ENCODE measurements at places on chromosomes 12 and 14.

- no peak for DNase-seq
These were observed 8.1 kb downstream of the AVIL start for GRCh38 chr12:57810450-57810849.

DNA sequence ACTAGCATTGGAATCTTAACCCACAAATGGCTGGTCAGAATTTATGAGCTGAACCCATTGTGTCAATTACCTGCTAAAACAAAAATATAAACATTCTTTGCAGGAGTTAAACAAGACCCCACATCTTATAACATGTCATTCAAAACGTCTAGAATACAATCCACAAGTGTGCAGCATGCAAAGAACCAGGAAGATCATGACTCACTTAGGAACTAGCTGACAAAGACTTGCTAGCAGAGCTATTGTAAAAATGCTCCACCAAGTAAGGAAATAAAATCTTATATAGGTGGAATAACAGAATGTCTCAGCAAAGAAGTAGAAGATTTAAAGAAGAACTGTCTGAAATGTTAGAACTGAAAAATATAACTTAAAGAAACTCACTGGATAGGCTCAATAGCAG, 26.5 kb upstream of the POC1B start:
- no peak for DNase-seq

DNA sequence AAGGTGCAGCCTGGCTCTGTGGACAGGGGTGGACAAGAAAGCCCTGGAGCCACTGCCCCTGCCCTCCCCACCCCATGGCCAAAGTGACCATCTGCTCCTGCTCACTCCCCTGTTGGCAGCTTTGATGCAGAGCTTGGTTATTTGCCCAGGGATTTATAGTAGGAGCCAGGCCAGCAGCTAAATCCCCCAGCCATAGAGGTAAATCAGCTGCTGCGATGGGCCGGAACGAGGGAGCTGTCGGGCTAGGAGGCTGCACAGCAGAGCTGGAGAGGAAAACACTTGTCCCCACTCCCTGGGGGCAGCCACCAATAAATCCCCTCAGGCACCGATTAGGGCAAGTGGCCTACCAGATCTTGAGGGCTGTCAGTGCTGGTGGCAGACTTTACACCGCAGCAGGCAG, 26.0 kb downstream of the SMUG1 start:
- DNase-seq: no peak

GRCh38 chr12:67468549-67469245, 179.8 kb upstream of the DYRK2 start:
- DNase-seq: no peak

- DNase-seq: no peak
These were observed 1.2 kb downstream of the SOCS2 start for GRCh38 chr12:93573552-93574223.

GRCh38 chr14:100078997-100079725, 13.9 kb downstream of the EVL start:
- DNase-seq: no peak

DNA sequence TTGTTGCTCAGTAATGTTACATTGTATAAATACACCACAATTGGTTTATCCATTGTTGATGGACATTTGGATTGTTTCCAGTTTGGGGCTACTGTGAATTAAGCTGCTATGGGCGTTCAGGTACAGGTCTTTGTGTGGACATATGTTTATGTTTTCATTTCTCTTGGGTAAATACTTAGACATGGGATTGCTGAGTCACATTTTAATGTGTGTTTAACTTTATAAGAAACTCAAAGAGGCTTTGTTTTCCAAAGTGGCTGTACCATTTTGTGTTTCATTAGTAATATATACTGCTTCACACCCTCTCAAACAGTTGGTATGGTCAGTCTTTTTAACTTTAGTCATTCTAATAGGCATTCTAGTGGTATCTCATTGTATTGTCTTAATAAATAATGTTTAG, 225.0 kb downstream of the SPTSSA start:
- no peak for DNase-seq

GRCh38 chr14:77190977-77191376, 9.4 kb downstream of the TMEM63C start:
- no peak for DNase-seq

GRCh38 chr14:47485421-47485820, 190.0 kb downstream of the MDGA2 start:
- DNase-seq: no peak

DNA sequence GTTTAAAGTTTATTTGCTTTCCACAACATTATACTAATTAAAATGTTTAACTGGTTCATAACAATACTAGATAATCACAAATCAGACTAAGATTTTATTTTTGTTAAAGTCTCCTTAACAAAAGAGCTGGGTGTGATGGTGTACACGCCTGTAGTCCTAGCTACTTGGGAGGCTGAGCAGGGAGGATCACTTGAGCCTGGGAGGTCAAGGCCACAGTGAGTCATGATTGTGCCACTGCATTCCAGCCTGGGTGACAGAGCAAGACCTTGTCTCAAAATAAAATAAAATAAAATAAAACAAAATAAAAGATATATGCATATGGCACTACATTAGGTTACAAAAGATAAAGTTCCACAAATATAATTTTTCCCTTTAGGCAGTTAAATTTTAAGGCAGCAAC, 5.6 kb downstream of the MIS18BP1 start:
- DNase-seq: no peak

- no peak for DNase-seq
These were observed 210.8 kb downstream of the PCNX1 start for GRCh38 chr14:71117839-71118743.

DNA sequence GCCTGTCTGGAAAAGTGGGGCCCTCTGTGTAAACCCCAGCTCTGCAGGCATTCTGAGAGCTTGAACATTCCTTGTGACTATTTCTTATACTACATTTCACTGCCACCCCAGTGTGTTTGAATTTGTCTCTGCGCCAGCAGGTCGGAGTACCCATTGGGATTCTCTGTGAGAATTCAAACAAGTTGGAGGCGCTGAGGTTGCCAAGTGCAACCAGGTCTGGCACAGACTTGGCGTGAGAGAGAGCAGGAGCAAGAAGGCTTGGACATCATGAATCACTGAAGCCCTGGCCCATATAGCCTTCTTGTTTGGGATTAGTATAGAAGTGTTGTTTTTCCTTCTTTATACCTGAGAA, 33.0 kb upstream of the ATP2A2 start:
- no peak for DNase-seq

DNA sequence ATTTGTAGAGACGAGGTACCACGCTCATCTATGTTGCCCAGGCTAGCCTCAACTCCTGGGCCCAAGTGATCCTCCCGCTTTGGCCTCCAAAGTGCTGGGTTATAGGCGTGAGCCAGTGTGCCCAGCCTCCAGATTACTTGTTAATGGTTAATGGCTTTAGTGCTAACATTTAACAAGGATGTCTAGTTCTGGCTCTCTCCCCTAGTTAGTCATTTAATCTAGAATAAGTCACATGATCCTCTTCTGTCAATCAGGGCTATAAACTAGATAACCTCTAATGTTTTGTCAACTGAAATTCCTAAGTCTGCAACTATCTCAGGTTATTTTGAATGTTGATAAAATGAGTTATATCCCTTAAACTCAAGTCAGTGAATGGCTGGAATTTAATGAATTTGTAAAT, 15.7 kb downstream of the ACTR6 start:
- DNase-seq: no peak
